Fibroblast of skin of right quadriceps (primary cell): ENCODE measurements at places on chromosomes 2 and 18.
A peak's percentile ranks its signal among the peaks of the same experiment; 100 is the strongest.

DNA sequence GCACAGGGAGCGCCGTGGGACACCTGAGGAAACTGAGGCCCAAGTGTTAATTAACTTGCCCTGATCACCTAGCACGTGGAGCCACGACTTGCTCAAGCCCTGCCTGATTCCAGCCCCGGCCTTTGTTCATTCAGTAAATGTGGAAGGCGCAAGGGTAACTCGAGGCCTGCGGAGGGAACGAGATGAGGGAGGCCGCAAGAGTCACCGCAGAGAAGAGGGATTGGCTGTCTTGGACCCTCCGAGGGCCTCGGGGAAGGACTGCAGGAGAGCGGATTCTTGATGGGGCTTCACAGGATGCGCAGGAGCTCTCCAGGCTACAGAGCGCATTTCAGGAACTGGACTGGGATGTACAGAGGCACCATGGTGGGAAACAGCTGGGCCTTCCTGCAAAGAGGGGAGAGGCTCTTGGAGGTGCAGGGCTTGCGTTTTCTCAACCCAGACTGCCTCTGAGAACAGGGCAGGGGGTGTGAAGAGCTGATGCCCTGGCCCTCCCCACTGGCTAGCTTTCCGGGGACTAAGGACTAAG, 511 bp upstream of the ANKMY1 start:
- no peak for DNase-seq

DNA sequence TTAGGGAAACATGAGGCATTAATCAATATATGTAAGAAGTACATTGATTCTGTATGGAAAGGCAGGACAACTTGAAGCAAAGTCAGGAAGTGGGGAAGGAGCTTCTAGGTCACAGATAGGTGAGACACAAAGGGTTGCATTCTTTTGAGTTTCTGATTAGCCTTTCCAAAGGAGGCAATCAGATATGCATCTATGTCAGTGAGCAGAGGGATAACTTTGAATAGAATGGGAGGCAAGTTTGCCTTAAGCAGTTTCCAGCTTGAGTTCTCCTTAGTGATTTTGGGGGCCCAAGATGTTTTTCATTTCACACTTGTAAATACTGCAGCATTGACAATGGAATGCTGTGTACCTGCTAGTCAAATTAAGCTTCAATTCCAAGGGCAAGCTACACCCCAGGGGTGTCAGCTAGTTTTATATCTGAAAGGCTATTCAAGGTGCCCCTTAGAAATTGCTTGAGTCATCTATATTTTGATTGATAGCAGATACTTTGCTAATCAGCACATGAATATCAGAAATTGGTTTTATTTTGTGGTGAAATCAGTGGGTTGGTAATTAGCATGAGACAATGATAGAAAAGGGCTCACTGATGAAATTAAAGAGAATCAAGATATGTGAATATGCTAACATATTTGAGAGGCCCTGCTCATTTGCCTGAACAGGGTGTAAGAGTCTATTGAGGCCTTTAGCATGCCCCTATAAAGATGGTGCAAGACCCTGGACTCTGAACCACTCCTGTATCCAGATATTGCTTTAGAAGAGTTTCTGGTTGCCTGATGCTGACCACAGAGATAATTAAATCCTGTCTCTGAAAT, 131.5 kb downstream of the TMEM17 start:
- DNase-seq, result no peak

- DNase-seq, result no peak
Observed at GRCh38 chr2:216584112-216584511, 49.1 kb upstream of the IGFBP2 start.

- DNase-seq, result no peak
Observed at GRCh38 chr2:167843217-167843616, 404.2 kb downstream of the STK39 start.

DNA sequence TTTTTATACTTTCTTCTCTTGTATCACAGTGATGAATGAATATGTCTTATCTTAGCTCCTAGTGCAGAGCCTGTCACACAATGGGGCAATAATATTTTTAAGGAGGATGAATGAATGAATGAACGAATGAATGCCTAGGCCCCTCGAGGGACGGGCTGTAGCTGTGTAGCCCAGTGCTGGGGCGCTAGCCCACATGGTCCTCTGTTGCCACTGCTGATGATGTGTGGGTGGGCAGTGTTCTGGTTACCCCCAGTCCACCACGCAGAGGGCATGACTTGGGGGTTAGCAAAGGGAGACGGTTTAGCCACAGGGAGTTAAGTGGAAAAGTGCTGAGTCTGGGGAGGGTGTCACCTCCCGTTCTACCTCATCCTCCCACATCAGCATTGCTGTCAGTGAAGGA, 134.2 kb downstream of the SMAD7 start:
- DNase-seq, result no peak

DNA sequence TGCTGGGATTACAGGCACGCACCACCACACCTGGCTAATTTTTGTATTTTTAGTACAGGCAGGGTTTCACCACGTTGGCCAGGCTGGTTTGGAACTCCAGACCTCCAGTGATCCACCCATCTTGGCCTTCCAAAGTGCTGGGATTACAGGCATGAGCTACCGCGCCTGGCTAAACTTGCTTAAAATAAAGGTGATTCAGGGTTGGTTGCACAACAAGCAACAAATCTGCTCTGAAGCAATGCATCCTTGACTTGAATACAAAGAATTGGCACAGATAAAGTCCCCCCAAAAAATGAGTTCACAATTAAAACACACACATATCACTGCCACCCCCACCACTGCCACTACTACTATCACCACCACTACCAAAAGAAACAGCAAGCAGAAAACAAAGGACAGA, 34.9 kb downstream of the CCDC88A start:
- DNase-seq, result no peak

GRCh38 chr2:218979846-218980734, 4.9 kb downstream of the FEV start:
- peak; percentile 63 for DNase-seq

DNA sequence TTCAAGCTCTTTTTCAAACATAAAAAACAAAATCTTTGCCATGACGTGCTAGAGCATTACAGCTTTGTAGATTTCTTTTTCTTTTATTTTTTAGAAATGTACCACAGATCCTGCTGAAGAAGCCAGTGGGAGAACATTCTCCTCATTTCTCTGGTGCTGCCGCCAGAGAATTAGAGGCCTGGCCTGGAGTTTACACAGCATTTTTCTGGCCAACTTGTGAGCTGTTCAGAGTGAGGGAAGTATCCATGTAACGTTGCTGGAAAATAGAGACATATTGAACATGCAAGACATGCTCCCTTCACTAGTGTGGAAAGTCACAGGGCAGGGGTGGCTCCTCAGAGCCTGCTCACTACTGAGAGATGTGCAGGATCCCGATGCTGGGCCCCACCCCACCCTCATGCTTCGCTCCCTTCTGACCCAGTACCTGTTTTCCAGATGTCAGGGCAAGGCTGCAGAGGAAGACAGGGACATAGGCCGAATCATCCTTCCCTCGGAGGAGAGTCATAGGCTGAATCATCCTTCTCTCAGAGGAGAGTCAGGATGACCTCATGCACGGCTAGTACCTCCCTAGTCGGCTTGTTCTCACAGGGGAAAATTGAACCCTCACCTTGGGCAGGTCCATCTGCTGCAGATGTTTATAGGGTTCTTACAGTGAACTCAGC, 298.5 kb downstream of the INSIG2 start:
- peak; percentile 81 for DNase-seq

DNA sequence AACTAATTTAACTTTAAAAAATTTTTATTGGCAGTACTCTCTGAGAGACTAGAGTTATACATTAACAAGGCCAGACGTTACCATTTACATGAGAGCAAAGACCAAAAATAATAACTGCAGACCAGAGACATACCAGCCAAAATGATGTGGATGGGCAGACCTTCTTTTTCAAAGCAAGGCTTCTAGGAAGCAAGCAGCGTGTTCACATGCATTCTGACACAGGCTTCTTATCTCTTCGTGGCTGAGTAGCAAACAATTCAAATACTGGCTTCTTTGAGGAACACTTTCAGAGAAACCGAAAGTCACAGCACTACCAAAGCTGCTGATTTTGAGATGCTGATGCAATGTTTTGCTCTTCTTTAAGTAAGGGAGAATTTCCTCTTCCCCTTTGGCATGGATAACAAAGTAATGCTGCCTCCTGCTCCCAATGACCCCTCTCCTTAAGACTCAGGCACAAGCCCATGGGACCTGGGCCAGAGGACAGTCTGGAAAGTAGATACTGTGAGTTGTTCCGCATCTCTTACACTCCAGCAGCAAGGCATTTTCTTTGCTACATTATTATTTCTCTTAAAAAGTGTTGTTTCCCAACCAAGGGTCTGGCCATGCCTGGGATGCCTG, 181.9 kb downstream of the MREG start:
- DNase-seq, result no peak

- no peak for DNase-seq
Observed at GRCh38 chr2:148021886-148022285, 995 bp downstream of the MBD5 start.

- peak; percentile 64 for DNase-seq
Observed at GRCh38 chr18:10851824-10852319, 297.5 kb downstream of the PIEZO2 start.

DNA sequence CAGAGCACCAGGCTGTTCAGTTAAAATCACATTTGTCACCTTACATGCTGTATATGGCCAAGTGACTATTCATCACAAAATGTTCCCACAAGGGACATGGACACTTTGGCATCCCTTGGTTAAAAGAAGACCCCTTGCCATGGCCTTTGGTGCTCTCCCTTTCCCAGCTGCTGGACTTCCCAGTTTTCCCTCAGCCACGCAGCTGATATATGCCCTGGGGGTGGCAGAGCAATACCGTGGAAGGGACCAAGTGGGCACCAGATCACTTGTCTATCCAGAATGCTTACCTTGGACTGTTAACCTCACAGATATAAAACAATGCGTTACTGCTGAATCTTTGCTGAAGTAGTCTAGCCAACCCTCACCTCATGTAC, 35.3 kb downstream of the PAIP2B start:
- no peak for DNase-seq

GRCh38 chr2:106012001-106012590, 182.0 kb downstream of the UXS1 start:
- no peak for DNase-seq

DNA sequence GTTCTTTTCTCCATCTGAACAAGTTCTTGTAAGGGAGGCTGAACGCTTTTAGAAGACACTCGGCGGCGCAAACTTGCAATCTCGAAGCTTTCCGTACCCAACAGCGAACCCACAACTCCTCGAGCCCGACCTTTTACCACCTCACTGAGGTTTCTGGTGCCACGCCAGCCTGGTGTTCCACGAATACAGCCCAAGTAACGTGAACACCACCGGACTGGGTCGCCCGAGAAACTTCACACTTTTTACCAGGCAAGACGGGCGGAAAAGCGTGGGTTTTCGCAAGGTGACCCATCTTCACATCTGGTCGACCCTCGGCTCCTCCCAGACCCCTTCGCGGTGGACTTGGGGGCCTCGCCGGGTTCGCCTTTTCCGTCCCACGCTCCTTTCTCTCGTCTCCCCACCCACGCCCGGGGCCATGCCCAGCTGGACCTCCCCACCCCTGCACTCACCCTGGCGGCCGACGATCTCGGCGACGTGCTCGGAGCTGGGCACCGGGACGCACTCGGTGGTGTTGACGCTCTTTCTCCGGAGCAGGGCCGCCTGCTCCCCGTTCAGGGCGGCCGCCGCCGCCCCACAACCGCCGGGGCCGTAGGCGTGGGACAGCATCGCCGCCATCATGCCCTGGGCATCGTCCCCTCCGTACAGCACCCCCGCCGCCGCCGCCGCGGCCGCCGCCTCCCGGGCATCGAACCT, 1.2 kb downstream of the MEX3C start:
- DNase-seq, result peak; percentile 8

GRCh38 chr2:234881413-234882241, 70.2 kb upstream of the SH3BP4 start:
- peak; percentile 75 for DNase-seq

- DNase-seq, result no peak
Observed at GRCh38 chr2:176516051-176516602, 246.9 kb downstream of the MTX2 start.

DNA sequence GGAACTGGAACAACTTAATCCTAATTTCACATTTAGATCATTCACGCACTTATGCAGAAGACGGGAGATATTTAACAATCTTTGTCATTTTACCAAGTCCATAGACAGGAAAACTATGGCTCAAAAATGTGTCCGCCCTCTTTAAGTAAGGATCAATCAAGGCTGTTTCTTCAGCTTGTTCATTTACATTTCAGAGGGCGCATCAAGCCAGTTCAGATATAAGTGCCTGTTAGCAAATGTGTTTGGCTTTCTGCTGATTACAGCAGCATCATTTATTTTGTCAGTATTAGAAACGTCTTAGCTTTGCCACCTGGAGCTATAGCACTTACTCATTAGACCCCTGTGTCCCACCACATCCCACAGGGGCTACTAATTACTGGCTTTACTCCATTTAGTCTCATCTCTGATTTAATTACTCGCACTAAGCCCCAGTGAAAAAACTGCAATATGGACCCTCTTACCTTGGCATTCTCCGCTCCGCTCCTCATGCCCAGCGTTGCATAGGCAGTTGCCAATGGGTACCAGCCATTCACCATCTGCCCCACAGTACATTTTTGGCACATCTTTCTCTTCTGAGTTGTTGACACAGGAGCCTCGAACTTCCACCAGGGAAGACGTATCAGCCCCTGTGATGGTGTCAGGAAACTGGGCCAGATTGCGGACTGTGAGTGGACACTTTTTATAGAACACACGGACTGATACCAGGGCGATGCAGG, 8.7 kb downstream of the EPHA4 start:
- DNase-seq, result no peak

- DNase-seq, result no peak
Observed at GRCh38 chr18:8705961-8706790, 820 bp downstream of the MTCL1 start.
